Stimulated activated CD4-positive, alpha-beta T cell treated with anti-CD3 and anti-CD28 coated beads, Interleukin-15, amount 100 ng/mL, for 48 hours (primary cell): ENCODE measurements at places on chromosomes 5 and 9.

DNA sequence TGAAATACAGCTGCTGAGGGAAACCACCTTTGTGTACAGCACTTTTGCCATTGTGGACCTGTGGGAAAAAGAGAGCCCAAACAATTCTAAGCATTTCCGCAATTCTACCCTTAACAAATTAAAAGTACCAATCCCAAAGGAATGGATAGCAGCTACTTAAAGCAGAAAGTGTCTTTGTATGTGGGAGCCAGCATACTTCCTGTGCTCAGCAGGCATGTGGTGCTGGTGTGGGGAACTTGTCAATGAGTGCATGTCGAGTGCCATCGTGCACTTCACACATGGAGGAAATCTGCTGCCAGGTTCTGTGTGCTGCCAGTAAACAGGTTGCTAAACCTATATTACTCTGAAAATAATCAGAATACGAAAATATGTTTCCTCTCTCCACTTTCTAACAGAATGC lies 399.0 kb downstream of the LRRC70 start:
- no peak for DNase-seq

- no peak for DNase-seq
Measured at GRCh38 chr5:150293091-150293941, 3.7 kb upstream of the CAMK2A start.

DNA sequence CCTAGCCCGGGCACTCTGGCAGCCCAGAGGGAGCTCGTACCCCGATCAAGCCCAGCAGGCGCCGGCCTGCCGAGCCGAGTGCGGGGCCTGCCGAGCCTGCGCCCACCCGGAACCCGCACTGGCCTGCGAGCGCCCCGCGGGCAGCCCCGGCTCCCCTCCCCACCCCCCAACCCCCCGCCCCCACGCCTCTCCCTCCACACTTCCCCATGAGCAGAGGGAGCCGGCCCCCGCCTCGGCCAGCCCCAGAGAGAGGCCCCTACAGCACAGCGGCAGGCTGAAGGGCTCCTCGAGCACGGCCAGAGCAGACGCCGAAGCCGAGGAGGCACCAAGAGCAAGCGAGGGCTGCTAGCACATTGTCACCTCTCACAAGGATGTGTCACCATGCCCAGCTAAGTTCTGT lies 36.2 kb upstream of the CCDC180 start:
- DNase-seq: no peak

GRCh38 chr5:149666212-149666852 lies 63.8 kb upstream of the PPARGC1B start:
- no peak for DNase-seq

DNA sequence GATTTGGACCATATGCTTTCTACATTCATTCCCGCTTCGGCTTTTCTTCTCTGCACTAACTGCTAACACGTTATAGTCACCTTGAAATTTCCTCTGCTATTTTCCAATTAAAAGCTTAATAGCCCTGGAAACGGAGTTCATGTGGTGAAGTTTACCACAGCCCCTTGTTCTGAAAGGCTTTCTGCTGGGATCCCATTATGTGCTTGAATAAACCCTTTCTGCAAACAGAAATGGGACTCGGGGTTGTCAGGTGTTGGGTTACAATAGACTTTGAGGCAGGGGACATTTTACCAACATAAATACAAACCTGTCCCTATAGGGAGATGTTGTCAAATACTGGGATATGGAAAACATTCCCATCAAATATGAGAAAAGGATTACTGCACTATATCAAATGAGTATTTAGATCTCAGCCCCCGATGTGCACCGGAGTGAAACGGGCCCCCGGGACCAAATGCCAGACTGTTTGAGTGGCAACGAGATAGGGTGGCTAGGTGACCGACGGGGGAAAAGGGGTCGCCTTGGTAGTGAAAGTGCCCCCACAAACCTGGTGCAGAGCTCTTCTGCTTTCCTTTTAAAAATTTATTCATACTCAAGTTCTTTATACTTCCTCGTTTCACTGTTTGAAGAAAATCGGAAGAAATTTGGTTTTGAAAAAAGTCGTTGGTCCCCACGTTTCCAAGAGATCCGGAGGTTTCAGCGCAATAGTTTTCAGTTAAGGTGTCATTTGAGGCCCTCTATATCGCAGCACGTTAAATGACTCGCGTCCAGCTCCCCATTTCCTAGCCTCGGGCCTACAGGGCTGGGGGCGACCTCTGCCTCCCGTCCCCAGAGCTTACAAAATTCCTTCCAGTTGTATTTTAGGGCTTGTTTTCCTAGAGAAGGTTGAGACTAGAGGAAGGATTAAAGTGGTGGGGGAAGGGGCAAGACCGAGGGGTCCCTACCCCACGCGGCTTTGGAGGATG lies 2.1 kb upstream of the DMRT3 start:
- no peak for DNase-seq

- DNase-seq: no peak
Measured at GRCh38 chr9:119322184-119322583, 47.1 kb downstream of the BRINP1 start.

DNA sequence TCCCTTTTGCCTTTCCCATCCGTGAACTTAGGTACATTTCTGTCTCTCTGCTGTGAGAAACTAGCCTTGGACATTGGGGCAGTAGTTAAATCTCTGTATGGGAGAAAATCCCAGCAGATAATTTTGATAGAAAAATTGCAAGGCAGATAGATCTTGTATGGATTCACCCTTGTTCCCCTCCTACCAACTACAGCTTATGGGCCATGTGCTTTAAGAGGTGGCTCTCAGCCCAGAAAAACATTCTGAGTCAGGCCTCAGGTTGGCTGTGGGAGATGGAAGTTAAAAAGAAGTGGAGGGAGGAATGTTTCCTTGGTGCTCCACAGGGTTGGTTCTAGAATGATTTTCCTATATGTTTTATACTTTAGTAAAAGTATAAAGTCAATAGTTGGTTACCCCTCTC lies 1.4 kb upstream of the KDM3B start:
- DNase-seq: no peak

GRCh38 chr9:125626187-125626586 lies 80.8 kb downstream of the MAPKAP1 start:
- no peak for DNase-seq

GRCh38 chr5:60594715-60595477 lies 105.1 kb downstream of the DEPDC1B start:
- no peak for DNase-seq
